ENCODE measurements at places on chromosomes 3 and 15.

GRCh38 chr3:156449710-156450574, 105.0 kb downstream of the SSR3 start:
- no peak for DNase-seq

- DNase-seq, result no peak
These were observed 114.2 kb downstream of the SMAD6 start for GRCh38 chr15:66816201-66816600.

- DNase-seq, result no peak
These were observed 89.9 kb downstream of the IQSEC1 start for GRCh38 chr3:12983319-12983718.

DNA sequence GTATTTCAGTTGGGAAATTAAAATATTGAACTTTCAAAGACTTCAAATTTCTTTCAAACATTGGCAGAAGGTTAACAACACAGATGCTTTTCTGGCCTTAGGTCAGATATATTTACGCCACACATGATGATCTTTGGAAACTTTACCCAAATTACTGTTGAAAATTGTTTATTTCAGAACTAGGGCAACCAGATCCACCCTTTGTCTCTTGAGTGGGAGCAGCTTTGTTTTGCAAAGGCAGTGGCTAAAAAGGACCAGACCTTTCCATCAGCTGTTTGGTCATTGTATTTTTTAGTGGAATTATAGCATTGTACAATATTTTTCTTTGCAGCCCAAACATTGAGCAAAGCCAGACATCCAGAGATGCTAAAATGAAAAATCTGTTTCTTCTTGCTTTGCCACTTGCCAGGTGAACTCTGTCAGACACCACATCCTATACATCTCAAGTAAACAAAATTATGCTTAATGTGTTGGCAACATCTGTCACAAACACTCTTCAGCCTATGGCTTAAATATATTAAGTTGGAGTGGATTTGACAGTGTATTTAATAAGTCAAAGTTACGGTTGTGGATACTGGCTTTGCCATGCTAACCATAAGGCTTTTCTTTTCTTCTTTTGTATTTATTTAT, 651.9 kb downstream of the RBMS3 start:
- no peak for DNase-seq

GRCh38 chr3:178086144-178086825, 450.0 kb upstream of the KCNMB2 start:
- no peak for DNase-seq

DNA sequence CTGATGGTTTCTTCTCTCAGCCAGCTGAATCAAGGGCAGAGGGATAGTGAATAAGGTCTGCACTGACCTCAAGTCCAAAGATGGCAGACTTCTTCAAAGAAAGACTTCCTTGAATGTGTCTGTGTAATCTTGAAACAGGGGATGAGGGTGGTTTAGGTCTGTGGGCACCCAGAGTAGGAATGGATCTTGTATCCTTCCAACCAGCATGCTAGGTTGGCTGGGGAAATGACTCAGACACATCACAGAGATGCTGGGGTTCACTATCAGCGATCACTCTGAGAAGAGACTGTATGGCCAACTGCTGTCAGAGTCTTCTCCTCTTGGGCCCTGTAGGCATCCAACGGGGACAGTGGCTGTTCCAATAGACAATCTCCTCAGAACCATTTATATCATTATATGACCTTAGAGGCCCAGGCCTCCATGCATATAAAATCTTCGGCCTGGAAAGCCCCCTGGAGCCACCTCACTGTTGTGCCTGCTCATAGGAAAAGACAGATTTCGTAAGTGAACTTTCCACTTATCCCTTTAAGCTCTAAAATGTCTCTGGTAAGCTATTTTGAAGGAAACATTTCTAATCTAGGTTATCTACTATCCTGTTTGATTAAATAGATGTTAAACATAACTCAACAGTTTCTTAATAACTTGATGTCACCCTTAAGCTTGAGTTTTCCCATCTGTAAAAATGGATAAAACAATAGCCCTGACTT, 58.5 kb downstream of the TIPARP start:
- DNase-seq, result no peak

DNA sequence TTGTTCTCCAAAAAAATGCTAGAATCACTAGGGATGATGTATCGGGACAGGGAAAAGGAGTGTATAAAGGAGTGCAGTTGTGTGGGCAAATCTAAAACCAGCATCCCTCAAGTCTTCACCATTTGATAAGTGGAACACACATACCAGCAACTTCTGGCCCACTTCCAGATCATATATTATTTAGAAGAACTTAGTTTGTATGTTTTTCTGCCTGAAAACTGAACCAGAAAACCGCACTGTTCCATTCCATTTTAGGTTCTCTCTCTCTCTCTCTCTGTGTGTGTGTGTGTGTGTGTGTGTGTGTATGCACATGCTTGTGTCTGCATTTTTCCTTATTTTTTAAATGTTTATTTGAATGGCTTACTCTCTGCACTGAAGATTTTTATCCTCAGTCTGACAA, 93.5 kb downstream of the SERPINI1 start:
- no peak for DNase-seq

DNA sequence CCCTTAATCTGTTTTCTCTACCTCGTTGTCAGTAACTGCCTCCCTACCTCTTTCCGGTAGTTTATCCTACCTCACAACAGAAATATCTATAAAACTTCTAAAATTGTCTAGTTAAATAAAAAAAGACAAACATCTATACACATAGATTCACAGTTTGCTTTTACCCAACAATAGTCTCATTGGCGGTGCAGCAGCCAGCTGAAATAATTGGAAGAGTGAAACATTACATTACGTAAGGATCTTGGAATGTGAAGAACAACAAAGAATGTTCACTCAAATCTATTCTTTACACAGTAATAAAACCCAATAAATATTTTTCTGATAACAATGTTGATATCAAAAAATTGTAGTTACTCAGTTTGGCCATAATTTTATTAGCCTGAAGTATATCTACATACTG, 115.5 kb upstream of the ARPP21 start:
- DNase-seq, result no peak

DNA sequence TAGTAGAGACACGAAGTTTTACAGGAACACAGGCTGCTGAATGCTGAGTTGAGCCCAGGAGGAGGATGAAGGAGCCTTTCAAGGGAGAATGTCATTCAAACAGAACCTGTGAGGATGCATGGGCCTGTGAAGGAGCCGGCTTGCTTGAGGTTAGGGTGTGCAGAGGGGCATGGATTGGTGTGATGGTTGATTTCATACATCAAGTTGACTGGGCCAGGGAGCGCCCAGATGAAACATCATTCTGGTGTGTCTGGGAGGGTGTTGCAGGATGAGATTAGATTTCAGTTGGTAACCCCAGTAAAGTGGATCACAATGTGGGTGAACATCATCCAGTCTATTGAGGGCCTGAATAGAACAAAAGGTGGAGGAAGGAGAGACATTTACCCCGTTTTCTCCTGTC, 243.6 kb downstream of the EDEM1 start:
- no peak for DNase-seq

DNA sequence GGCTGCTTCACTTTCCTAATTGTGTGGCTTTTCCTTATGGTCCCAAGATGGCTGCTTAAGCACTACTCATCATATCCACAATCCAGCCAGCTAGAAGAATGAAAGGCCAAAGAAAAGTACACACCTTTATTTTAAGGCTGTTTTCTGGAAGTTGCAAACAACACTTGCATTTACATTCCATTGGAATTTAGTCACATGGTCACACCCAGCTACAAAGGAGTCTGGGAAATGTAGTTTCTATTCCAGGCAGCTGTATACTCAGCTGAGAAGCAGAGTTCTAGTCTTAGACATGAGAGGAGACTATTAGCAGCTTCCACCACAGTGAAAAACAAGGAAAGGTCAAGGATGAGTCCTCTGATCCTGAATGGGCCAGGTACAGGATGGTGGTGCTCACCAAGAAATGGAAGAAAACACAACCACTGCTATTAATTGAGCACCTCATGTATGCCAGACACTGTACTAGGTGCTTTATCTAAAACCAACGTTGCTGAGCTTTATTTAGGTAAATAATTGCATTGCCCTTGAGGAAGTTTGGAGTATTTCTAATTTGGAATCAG, 28.0 kb upstream of the ATG7 start:
- no peak for DNase-seq

DNA sequence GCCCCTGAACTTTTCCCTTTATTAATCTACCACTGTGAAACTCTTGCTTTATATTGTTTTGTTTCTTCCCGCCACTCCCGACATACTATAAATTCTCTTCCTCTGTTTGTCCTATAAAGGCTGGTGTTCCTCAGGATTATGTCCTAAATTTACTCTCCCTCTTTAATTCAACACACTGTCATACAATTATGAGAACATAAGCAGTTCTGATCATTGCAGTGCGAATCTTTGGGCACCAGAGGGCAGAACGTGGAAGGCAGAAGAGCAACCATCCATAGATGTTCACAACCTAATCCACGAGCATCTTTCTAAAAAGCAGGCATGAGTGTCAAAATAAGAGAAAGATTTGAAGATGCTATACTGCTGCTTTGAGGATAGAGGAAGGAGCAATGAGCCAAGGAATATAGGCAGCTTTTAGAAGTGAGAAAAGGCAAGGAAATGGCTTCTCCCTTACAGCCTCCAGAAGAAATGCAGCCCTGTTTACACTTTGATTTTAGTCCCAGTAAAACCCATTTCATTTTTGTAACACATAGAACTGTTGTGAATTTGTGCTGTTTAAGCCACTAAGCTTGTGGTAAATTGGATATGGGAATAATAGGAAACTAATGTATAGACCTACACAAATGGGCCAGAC, 179.4 kb downstream of the GBE1 start:
- DNase-seq, result no peak

DNA sequence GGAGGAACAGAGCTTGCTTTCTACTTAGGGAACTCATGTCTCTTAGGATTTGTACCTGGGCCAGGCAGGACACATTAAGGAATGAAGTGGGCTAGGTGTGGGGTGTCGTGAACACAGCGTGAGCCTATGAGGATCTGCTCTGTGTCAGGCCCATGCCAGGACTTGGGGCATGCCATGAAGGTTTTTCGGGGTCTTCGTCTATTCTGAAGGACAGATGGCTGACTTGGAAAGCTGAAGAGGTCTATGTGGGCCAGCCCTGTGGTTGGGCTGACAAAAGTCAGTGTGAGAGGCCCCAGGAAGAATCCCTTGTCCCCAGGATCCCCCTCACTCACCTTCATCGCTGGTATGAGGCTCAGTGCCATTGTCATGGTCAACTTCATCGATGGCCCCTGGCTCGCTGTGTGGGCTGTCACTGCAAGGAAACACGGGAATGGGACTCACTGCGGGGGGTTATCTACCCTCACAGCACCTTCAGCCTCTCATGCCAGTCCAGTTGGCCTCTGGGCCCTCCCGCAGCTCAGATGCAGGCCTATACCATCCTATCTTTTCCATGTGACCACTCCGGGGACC, 46.8 kb upstream of the RAD18 start:
- DNase-seq, result no peak

- DNase-seq, result no peak
These were observed 94.7 kb downstream of the PDZRN3 start for GRCh38 chr3:73530022-73530396.

DNA sequence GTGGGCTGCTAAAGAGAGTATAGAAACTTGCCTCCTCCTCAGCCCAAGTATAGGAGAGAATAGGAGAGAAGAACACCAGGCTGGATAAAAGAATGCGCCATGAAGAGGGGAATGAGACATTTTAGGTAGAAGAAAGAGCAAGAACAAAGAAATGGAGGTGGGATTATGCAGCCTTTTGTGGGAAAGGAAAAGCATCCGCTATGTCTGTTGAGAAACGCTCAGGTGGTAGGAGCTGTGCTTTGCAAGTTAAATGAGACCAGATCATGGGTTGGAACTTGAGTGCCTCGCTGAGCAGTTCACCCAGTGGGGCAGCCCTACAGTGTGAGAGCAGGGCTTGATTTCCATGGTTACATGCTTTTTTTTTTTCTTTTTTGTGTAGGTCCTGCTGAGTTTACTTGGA, 11.5 kb upstream of the RTP1 start:
- DNase-seq, result no peak

DNA sequence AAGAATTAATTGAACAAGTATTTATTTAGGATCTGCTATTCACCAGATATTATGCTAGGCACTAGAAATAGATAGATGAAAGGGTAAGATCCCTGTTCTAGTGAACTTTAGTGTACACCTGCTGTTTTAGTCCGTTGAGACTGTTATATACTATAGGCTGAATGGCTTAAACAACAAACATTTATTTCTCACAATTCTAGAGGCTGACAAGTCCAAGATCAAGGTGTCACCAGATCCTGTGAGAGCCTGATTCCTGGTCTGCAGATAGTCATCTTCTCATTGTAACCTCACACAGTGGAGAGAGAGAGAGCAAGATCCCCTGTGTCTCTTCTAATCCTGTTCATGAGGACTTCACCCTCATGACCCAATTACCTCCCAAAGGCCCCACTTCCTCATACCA, 281.4 kb upstream of the KCNH8 start:
- DNase-seq, result no peak

DNA sequence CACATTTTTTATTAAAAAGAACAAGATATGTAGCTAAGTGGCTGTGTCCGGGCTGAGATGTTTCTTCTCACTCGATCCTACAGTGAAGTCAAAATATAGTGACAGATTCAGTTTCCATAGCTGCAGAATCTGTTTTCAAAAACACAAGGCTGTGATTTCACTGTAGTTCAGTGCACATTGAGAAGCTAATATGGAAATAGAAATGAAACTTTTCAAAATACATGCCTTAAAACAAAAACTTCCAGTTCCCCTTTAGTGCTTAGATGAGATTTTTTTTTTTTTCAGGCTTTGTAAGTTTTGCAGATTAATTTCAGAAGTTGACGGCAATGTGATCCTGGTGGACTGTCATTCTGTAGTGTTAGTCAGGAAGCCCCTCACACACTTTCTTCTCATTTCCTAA, 23.8 kb upstream of the TRAK1 start:
- no peak for DNase-seq

DNA sequence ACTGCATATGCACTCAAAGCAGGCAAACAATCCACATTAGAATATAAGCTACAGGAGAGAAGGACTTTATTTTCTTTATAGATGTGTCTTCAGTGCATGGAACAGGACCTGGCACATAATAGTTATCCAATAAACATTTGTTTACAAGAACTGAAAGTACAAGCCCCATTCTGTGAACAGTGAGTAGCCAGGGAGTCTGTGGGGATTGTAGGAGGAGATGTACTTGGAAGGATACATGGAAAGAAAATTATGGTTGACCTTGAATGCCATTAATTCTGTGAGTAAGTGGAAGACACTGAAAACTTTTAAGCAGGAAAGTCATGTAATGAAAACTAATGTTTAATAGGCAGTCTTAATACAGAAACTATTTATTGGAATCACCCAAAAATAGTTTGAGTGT, 28.3 kb downstream of the MASP1 start:
- no peak for DNase-seq

DNA sequence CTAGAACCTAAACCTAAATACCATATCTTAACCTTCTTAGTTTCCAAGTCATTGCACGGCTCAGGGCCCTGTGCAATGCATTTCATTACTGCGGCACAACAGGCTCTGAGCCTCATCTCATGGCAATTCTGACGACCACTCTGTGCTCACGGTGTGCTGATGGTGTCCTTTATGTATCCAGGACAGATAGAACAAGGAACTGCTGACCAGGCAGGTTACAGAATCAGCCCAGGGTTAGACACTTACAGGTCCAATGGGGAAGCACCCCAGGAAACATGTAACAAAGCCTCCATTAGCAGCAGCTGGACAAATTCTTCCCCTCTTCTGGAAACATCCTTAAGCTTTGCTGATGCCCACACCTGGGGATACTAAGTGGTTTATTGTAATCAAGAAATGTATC, 91.9 kb upstream of the NSMCE3 start:
- DNase-seq, result no peak

- DNase-seq, result no peak
These were observed 269.8 kb downstream of the SV2B start for GRCh38 chr15:91369823-91370222.

- DNase-seq, result no peak
These were observed 188.5 kb downstream of the ALCAM start for GRCh38 chr3:105555206-105555605.

Data from occipital lobe (tissue), 3 donors.